Activated CD4-positive, alpha-beta memory T cell treated with anti-CD3 and anti-CD28 coated beads, Interleukin-2, amount 10 ng/mL, durations not matched to agents 7 days and 5 days (primary cell): ENCODE measurements at places on chromosomes 11 and 22. TPM values are rescaled to one million over a fixed set of nuclear protein-coding genes. Genes with fewer than 3 reads are reported as not detected.
A peak's percentile ranks its signal among the peaks of the same experiment; 100 is the strongest.

DNA sequence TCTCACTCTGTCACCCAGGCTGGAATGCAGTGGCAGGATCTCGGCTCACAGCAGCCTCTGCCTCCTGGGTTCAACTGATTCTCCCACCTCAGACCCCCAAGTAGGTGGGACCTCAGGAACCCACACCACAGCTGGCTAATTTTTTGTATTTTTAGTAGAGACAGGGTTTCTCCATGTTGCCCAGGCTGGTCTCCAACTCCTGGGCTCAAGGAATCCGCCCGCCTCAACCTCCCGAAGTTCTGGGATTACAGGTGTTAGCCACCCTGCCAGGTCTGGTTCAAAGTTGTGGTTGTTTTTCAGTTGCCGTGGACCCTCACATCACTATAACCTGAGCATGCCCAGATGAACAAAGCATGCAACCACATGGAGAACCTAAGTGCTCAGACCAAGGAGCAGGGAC, 13.0 kb upstream of the RAB39A start:
- DNase-seq = no peak

MMP11 gene
- 0.28 TPM for total RNA-seq

GRCh38 chr22:40626851-40627250, 9.7 kb downstream of the MRTFA start:
- no peak for DNase-seq

DNA sequence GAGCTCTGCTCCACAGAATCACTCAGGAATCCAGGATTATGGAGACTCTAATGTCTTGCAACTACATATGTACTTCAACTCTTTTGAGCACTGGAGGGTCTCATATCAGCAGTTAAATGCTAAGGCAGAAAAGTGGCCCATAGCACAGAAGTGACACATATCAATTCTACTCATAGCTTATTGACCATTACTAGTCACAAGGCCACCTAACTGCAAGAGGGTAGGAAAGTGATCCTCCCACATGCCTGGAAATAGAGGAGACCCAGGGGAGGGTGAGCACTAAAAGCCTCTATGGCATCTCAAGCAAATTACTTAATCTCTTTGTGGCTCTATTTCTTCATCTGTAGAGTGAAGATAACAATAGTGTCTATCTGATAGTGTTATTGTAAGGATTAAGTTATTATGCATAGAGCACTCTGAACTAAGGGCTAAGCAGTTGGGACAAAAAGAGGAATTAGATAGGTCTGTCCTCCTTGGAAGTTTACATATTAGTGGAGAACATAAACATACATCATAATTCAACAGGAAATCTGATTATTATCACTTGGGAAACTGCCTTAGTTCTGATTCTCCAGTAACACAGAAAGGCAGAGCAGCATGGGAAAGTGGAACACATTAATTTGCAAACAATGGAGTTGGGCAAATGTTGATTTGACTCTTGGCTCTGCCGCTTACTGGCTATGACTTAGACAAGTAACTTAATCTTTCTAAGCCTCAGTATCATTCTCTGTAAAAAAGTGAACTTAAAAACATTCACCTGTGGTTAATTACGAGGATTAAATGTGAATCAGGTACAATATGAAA, 25.1 kb upstream of the USP47 start:
- no peak for DNase-seq

GRCh38 chr22:27128461-27129085, 471.2 kb downstream of the MIAT start:
- no peak for DNase-seq

GRCh38 chr11:76789443-76789719, 6.2 kb downstream of the TSKU start:
- DNase-seq = no peak

IGF2 gene
- 0.70 TPM for total RNA-seq

DNA sequence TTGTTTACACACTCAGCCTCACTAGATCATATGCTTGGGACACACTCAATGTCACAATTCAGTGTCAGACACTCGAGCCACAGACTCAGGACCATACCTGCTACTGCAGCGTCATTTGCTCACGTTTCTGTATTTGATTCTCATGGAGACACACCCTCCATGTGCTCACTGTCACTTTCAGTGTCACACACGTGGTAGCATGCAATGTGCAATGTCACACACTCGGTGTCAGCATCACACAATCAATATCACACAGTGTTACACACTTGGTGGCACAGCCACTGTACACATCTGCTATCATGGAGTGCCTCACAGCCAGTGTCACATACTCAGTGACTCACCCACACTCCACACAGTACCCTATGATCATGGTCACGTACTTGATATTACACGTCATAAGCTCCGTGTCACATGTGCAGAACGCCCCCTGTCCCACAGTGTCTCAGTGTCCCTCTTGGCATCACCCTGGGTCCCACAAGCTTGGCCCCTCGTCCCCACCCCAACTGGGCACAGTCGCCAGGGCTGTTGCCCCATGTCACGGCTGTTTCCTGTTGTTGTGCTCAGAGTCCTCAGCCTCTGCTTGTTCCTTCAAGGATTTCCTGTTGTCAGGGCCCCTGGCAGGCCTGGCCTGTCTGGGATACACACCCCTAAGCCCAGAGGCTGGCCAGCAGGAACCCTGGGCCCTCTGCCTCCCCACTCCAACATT, 49.6 kb downstream of the PDE2A start:
- no peak for DNase-seq

DNA sequence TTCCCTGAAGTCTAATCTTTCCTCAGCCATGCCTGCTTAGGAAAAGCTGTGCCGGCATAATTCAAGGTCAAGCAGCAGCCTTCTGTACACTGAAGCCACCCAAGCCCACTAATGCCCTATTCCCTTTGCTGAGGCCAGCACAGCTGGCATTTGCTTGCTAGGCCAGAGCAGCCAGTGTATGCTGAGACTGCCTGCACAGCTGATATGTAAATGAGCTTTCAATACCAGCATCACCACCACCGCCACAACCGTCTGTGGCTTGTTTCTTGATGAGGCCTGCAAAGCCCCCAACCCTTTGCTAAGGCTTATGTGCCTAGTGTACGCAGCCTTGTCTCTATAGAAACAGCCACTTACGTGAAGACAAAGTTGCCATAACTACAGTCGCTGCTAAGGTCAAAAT, 56.3 kb upstream of the TNRC6B start:
- DNase-seq = no peak

- DNase-seq = peak; percentile 39
These were observed 12.0 kb downstream of the TBC1D22A start for GRCh38 chr22:46774253-46774979.

- DNase-seq = no peak
These were observed 65.2 kb upstream of the SESN3 start for GRCh38 chr11:95296165-95296564.

KRTAP5-7 gene
- total RNA-seq = not detected

- DNase-seq = no peak
These were observed 233.0 kb downstream of the FAM76B start for GRCh38 chr11:95556342-95557163.

DNA sequence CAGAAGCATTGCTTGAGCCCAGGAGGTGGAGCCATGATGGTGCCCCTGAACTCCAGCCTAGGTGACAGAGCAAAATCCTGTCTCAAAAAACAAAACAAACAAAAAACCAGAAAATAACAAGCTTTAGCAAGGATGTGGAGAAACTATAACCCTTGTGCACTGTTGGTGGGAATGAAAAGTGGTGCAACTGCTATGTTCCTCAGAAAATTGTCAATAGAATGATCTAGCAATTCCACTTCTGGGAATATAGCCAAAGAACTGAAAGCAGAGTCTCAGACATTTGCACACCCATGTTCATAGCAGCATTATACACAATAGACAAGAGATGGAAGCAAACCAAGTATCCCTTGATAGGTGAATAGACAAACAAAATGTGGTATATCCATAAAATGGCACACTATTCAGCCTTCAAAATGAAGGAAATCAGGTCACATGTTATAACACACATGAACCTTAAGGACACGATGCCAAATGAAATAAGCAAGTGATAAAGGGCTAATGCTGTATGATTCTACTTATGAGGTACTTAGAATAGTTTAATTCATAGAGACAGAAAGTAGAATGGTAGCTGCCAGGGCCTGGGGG, 15.9 kb downstream of the KLHL22 start:
- DNase-seq = no peak

MED15 gene
- 168 TPM for total RNA-seq

DNA sequence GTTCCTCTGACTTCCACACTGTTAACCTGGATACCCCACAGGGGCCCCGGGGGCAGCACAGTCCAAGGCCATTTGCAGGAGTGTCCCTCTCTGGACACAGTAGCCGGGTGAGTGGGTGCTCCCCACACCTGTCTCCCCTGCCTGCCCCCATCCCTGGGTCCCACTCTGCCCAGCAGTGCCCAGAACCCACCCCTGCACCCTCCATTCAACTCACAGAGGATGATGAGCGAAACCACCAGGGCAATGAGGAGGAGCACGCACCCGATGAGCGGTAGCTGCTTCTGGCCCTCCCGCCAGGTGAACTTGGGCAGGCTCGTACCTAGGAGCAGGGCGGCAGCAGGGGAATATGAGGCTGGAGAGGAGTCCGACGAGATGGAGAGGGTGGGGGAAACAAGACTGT, 12.2 kb downstream of the TMPRSS13 start:
- DNase-seq = no peak

MACROD1 gene
- 9.1 TPM for total RNA-seq

GRCh38 chr22:27238935-27239510, 562.5 kb downstream of the MN1 start:
- no peak for DNase-seq

- peak; percentile 8 for DNase-seq
These were observed 129.3 kb upstream of the B3GAT1 start for GRCh38 chr11:134541355-134541754.

DNA sequence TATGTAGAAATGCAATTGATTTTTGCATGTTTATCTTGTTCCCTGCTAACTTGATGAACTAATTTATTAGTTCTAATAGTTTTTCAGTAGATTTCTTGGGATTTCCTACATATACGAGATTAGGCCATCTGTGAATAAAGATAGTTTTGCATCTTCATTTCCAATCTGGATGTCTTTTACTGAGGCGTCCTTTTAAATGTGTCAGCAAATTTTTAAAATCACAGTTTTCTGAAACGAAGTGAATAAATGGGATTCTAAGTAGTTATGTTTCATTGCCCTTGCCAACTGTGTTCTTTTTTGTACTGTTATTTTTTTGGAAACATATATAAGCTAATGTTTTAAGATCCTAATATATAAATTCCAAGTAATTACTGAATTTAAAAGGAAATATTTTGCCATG, 50.0 kb downstream of the CYP2R1 start:
- no peak for DNase-seq

PDGFB gene
- 6.5 TPM for total RNA-seq

WNT7B gene
- not detected for total RNA-seq

GRCh38 chr22:30920407-30920806, 48.2 kb downstream of the MORC2 start:
- peak; percentile 82 for DNase-seq

CASP1 gene
- total RNA-seq = 132 TPM

DNA sequence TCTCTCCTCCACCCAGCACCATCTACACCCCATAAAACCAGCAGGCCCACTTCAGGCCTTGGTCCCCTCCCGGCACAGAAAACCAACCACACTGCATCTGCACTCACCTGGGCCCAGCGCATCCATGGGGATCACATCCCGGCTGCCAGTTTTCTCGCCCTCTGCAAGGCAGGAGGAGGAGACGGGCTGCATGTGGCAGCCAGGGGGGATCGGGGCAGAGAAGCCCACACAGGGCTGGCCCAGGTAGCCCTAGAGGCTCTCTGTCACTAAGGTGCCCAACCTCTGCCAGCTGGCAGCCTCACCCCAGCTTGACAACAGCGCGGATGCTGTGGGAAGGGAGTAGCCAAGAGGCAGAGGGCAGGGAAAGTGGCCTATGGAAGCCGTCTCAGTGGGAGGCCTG, 30.6 kb upstream of the TXNRD2 start:
- no peak for DNase-seq

STK33 gene
- 0.18 TPM for total RNA-seq

LGALS12 gene
- not detected for total RNA-seq

DNA sequence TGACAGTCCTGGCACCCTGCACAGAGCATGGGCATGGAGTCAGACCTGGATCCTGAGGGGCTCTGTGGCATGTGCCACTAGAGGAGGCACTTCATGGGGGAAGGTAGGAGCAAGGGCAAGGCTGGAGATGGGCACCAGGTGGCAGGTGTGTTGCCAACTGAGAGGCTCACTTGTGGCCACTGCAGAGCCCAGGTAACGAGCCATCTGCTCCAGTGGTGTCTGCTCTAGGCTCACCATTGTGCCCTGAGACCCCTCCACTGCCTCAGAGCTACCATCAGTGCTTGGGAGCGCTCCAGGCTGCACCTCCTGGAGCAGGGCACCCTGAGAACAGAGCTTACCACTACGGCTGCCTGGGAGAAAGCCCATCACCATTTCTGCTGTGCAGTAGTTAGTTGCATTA, 1.3 kb upstream of the ZDHHC8 start:
- no peak for DNase-seq

TESMIN gene
- total RNA-seq = 12.3 TPM

- DNase-seq = no peak
These were observed 67.6 kb downstream of the MPPED1 start for GRCh38 chr22:43479301-43479950.

DNA sequence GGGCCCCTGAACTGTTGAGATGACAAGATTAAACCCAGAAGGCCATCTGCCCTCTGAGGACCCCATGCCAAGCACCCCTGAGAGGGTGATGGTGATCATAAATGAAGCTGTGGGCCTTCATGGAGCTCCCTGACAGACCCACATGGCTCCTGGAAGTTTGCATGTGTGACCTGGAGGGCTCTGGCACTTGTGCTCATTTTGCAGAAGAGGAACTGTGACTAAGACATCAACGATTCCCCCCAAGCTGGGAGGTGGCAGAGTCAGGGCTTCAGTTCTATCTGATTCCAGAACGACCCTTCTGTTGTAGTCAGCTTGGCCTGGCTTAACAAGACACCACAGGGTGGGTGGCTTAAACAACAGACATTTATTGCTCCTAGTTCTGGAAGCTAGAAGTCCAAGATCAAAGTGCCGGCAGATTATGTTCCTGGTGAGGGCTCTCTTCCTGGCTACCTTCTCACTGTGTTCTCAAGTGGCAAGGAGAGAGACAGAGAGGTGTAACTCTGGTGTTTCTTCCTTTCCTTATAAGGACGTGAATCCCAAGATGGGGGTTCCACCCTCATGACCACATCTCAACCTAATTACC, 46.4 kb upstream of the CD82 start:
- no peak for DNase-seq

RTN4R gene
- 3.1 TPM for total RNA-seq

GRCh38 chr22:31734512-31734911, 15.4 kb downstream of the PRR14L start:
- DNase-seq = no peak

- no peak for DNase-seq
These were observed 8.6 kb downstream of the MOB2 start for GRCh38 chr11:1478011-1478410.

MUS81 gene
- total RNA-seq = 86.9 TPM

DNA sequence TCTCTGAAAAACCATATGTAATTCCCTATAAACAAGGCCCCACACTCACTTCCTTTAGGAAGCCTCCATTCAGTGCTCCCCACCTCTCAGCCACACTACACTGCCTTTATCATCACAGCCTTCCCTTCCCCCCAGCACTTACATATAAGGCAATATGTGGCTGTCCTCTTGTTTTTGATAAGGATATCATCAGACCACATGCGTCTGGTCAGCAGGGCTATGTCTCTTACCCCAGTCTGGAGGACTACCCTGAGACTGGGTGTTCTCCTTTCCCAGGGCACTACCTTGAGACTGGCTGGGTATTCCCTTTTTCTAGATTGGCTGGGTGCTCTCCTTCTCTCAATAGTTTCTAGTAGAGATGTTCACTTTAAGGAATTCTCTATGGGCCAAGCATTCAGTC, 7.8 kb downstream of the KCNE3 start:
- no peak for DNase-seq
